Esophagus muscularis mucosa (tissue), 4 donors: ENCODE measurements at places on chromosomes 13 and 19. TPM values are rescaled to one million over a fixed set of nuclear protein-coding genes. Genes with fewer than 3 reads are reported as not detected.

The ZNF98 gene
- total RNA-seq = 1.6 TPM

DNA sequence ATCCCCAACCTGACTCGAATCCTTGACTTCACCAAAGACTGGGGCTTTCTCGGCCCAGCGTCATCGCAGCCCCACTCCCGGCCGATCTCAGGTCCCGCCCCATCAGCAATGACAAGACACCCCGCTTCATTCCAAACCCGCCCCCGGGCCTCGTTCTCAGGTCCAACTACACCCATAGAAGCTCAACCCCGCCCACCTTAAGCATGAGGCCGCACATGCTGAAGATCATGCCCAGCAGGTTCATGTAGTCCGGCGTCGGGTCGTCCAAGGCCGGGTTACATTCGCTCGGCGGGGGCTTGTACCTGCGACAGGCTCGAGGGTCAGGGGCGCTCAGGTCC lies 2.3 kb downstream of the WDR83 start:
- H3K27ac ChIP-seq = peak overlapping the region; percentile 90
- peaks cover 39% of the 10 kb centered on the region for H3K36me3 ChIP-seq
- peak; percentile 93 for DNase-seq
- peak overlapping the region; percentile 66 for H3K4me3 ChIP-seq
- H3K4me1 ChIP-seq = peaks cover 38% of the 10 kb centered on the region

DNA sequence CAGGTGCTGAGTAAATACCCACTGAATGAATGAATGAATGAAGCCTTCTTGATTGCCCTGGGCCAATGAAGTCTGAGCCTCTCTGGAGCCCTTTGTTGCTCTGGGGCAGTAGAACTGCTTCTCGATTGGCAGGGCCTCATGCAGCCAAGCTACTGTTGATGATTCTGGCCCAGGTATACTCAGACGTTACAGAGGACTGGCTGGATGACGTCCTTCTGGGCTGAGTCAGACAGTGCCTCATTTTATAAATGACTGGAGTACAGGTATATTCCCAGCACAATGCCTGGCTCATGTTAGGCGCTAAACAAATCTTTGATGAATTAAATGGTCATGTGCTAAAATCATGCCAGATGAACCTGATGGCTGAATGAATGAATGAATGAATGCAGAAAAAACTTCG lies 243.8 kb upstream of the MAB21L1 start:
- H3K4me1 ChIP-seq = peaks cover 63% of the 10 kb centered on the region
- H3K36me3 ChIP-seq = no peaks in the 10 kb centered on the region
- H3K4me3 ChIP-seq = no peak overlapping the region
- H3K27ac ChIP-seq = peak overlapping the region; percentile 55

DNA sequence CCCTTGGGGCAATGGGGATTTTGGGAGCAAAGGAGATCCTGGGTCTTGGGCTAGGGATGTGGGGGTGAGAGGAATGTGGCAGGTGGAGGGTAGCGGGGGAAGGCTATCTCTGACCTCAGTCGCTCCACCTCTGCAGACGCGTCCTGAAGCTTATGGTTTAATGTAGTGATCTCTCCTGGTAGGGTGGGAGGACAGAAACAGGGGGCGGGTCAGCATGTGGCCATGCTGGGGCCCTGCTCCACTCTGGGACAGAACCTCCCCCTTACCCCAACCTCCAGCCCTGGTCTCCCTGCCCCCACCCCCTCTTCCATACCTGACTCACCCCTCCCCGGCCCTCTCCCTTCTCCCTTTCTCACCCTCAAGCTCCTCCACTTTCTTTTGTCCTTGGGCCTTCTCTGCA lies 1.4 kb downstream of the BST2 start:
- no peaks in the 10 kb centered on the region for H3K27me3 ChIP-seq
- peak overlapping the region; percentile 56 for H3K4me3 ChIP-seq
- H3K36me3 ChIP-seq = no peaks in the 10 kb centered on the region
- no peak overlapping the region for H3K27ac ChIP-seq
- DNase-seq = no peak
- peaks cover 11% of the 10 kb centered on the region for H3K4me1 ChIP-seq

The PEX11G gene
- 3.6 TPM for total RNA-seq

DNA sequence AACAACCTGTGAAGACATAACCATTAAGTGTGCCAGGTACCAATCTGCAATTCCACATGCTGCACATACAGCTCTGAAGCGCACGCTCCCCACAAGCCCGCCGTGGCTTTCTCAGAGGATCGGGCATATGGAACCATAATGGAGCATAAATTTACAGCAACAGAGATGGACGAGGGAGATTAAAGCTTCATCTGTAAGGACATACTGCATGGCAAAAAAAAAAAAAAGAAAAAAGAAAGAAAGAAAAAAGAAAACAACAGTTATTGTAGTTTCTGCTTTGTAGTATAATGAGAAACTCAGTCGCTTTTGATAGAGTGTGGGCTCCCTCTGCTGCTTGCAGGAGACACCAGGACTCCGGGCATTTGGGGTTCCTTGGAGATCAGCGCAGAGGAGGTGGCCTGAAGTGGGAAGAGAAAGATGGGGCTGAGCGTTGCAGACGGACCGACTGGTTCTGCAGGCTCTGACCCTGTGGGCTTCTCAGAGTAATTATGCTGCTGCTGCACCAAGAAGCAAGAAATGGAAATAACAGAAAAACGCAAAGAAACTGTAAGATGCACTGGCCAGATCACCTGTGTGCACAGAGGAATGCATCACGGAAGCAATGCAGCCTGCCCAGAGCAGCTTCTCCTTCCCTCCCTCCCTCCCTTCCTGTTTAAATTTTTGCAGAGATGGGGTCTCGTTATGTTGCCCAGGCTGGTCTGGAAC lies 10.8 kb upstream of the PDCD5 start:
- H3K36me3 ChIP-seq = no peaks in the 10 kb centered on the region
- no peaks in the 10 kb centered on the region for H3K27me3 ChIP-seq
- no peak overlapping the region for H3K27ac ChIP-seq
- no peaks in the 10 kb centered on the region for H3K4me1 ChIP-seq
- no peak for DNase-seq
- H3K4me3 ChIP-seq = no peak overlapping the region

The LGALS7B gene
- total RNA-seq = not detected

GRCh38 chr19:2215281-2215751 lies 20.8 kb downstream of the PLEKHJ1 start:
- H3K27ac ChIP-seq = no peak overlapping the region
- DNase-seq = no peak
- no peak overlapping the region for H3K4me3 ChIP-seq
- no peaks in the 10 kb centered on the region for H3K4me1 ChIP-seq
- H3K27me3 ChIP-seq = no peaks in the 10 kb centered on the region

GRCh38 chr19:17778968-17779929 lies 15.7 kb upstream of the B3GNT3 start:
- no peaks in the 10 kb centered on the region for H3K36me3 ChIP-seq
- DNase-seq = peak; percentile 94
- peaks cover 17% of the 10 kb centered on the region for H3K4me1 ChIP-seq
- H3K4me3 ChIP-seq = peak overlapping the region; percentile 25
- H3K27ac ChIP-seq = no peak overlapping the region
